GM10248 (cell line): ENCODE measurements at places on chromosomes 1 and 21.

- no peak for DNase-seq
These were observed 48.7 kb downstream of the ELAVL4 start for GRCh38 chr1:50157306-50157941.

- no peak for DNase-seq
These were observed 98.7 kb downstream of the OBSCN start for GRCh38 chr1:228306275-228307217.

DNA sequence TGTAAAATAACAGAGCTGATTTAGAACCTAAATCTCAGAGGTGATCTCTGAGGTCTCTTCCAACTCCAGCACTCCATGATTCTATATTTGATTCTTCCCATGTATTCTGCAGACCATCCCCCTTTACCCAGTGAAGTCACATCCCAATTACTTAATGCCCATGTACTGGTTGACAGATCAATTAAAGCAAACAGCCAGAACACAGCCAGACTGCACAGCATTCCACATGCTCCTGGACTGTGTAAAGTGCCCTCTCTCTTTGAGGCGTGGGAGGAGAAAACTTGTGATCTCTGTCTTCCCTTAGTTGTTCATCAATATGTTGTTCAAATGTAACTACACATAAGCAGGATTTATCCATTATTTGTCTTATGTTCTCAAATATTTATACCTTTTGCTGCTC lies 18.1 kb downstream of the NOS1AP start:
- DNase-seq, result no peak

DNA sequence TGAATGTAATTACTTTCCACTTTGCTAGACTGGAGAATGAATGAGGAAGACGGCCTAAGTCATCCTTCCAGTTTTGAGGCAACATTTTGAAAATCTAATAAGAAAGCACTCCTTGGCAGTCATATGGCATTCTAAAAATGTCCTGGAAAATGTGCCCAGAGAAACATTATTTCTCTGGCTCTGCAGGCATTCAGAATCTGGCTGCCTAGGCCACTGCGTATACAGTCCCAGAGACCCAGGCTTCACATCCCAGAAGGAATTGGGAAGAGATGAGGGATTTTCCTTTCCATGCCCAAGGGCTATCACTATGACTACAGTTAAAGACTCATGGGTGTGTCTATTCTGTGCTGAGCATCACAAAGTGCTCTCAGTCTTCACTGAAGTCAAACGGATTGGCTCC lies 92.9 kb downstream of the BEND5 start:
- no peak for DNase-seq

DNA sequence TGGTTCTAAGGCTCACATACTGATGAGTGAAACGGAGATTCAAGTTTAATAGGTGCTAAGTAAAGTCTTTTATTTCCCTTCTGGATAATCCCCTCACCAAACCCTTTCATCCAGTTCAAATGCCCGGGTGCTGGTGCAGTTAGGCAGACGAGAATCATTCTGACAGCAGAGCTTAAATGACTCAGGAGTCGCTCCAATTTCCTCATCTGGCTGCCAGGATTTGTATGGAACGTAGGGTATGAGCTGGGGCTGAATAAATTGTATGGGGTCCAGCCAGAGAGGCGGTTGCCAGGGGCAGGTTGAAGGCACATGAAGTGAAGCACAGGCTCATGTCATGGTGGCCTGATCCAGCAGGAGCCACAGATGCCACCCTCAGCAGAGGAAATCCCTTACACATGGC lies 76.0 kb downstream of the PAPPA2 start:
- no peak for DNase-seq

DNA sequence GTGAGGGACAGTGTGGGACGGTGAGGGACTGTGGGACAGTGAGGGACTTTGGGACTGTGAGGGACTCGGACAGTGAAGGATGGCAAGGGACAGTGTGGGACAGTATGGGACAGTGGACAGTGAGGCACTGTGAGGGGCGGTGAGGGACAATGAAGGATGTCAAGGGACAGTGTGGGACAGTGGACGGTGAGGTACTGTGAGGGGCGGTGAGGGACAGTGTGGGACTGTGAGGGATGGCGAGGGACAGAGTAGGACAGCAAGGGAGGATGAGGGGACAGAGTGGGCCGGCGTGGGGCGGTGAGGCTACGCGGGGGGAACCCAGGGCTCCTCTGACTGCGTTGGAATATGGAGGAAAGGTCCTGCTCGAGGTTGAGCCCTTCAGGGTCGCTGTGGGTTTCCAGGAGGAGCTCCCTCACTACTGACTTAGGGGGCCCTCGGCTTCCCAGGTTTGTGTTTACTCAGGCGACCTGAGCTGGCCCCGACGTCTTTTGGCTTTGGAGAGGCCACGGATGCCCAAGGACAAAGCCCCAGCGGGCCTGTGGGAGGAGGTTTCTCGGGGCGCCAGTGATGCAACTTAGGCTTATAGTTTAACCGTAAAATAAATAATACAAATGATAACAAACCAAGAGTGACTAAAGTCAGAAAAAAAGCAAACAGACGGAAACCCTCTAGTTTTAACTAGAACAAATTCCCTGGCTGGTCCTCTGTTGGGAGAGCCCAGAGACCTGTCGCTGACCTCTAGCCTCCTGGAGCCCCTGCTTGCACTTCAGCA lies 1.1 kb upstream of the ERRFI1 start:
- DNase-seq, result peak; percentile 18

DNA sequence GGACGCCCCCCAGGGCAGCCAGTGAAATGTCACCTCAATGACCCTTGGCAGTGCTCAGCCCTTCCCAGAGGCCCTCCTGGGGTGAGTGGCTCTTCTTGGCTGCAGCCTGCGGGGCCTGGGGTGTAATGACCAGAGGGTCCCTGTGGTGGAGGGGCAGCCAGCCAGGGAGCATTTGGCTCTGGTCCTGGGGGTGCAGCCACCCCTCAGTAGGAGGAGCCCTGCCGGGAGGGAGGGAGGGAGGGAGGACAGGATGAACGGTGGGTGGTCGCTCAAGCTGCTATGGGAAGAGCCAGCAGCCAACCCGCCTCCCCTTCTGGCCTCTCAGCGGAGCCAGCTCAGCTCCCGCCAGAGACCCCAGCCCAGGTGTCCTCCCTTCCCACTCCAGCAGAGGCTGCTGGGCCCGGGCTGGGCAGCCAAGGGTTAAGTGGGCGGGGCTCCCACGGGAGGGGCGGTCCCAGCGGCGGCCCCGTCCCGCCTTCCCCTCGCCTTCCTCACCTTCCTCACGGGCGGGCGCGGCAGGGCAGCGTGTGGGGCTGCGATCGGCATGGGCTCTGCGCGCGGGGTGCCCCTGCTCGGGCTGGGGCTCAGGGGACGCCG lies 9.0 kb upstream of the PLCH2 start:
- DNase-seq, result no peak
